Cardiac fibroblast (primary cell): ENCODE measurements at places on chromosomes 5 and 9.

GRCh38 chr9:74309654-74310053, 187.5 kb upstream of the RORB start:
- no peak for DNase-seq

GRCh38 chr5:152051499-152052454, 127.1 kb upstream of the GLRA1 start:
- DNase-seq: no peak

DNA sequence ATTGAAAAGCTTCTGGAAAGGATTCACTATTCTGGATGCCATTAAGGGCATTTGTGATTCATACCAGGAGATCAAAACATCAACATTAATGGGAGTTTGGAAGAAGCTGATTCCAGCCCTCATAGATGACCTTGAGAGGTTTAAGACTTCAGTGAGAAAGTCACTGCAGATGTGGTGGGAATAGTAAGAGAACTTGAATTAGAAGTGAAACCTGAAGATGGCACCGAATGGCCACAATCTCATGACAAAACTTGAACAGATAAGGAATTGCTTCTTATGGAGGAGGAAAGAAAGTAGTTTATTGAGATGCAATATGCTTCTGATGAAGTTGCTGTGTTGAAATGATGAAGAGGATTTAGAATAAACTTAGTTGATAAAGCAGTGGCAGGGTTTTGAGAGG, 254.6 kb upstream of the SLC24A2 start:
- DNase-seq: no peak

GRCh38 chr9:38386319-38386895, 6.1 kb upstream of the ALDH1B1 start:
- no peak for DNase-seq

DNA sequence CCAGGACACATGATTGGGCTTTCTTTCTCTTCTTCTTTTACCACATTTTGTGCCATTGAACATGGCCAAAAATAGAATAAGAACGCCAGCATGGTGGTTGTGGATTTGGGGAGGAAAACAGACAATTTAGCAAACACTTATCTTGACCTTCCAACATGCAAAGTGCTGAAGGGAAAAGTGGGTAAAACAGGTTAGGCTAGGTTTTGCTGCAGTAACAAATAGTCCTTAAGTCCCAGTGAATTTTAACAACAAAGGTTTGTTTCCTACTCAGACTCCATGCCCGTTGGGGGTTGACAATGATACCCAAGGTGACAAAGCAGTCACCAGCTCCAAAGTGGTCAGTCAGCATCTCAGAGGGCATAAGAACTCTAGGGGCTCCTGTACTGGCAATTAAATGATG, 43.2 kb upstream of the STC2 start:
- DNase-seq: no peak

- peak; percentile 2 for DNase-seq
Observed at GRCh38 chr9:25658571-25658970, 19.7 kb downstream of the TUSC1 start.

GRCh38 chr9:90074316-90074962, 469.6 kb downstream of the GADD45G start:
- no peak for DNase-seq
